ENCODE measurements at places on chromosomes 11 and 22. TPM values are rescaled to one million over a fixed set of nuclear protein-coding genes. Genes with fewer than 3 reads are reported as not detected.

SAA2 gene
- total RNA-seq, result not detected

TMPRSS6 gene
- 7.1 TPM for total RNA-seq

TRIM34 gene
- total RNA-seq, result 5.3 TPM

ANKK1 gene
- not detected for total RNA-seq

SERHL2 gene
- total RNA-seq, result 2.3 TPM

Measured in activated CD4-positive, alpha-beta T cell treated with anti-CD3 and anti-CD28 coated beads, Interleukin-2, amount 10 ng/mL, durations not matched to agents 24 days and 14 days (primary cell).